Psoas muscle (tissue), 8 donors: ENCODE measurements at places on chromosomes 2 and 18.
A peak's percentile ranks its signal among the peaks of the same experiment; 100 is the strongest.

- H3K4me3 ChIP-seq: no peak overlapping the region
- peak overlapping the region; percentile 23 for H3K27ac ChIP-seq
Observed at GRCh38 chr2:128282976-128283810, 35.5 kb downstream of the HS6ST1 start.

- DNase-seq: no peak
- H3K4me3 ChIP-seq: no peak overlapping the region
- H3K4me1 ChIP-seq: peaks cover 4% of the 10 kb centered on the region
- peak overlapping the region; percentile 27 for H3K27ac ChIP-seq
Observed at GRCh38 chr2:237125967-237126366, 40.3 kb downstream of the COPS8 start.

DNA sequence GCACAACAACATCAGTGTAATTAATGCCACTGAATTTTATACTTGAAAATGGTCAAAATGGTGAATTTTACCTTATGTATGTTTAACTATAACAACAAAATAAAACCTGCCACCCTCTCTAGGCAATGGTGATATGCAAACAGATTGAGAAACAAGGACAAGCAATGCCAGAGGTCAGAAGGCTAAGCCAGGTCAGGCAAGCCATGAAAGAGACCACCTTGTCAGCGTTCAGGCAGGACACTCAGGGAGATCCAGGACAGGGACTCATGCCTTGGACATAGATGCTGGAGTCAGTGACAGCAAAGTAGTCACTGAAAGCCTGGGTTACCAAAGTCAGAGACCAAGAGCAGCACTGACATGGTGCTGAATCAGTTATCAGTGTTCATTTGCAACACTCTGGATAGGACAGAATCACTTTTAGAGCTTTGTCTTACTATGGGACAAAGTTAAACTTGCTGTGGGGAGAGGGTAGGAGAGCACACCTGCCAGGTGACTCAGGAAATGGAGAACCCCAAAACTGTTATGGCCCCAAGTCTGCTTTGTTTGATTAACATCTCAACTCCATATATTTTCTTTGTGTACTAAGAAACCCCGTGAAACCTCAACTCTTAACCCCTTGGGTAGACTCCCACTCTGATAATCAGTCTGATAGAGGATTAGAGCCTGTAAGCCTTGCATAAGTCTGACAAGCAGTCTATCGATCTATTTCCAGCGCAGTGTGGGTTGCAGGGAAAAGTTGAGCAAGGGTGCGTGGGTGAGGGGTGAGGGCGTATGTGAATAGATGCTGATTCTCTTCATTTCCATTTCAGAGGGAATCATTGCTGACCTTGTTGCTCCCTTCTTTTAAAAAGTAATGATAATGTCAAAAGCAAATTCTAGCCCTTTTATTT is 48.7 kb upstream of the ZNF385B start:
- H3K36me3 ChIP-seq: no peaks in the 10 kb centered on the region
- H3K4me1 ChIP-seq: no peaks in the 10 kb centered on the region
- H3K4me3 ChIP-seq: no peak overlapping the region
- H3K27ac ChIP-seq: no peak overlapping the region

GRCh38 chr2:11784747-11785610 is 38.5 kb downstream of the LPIN1 start:
- no peaks in the 10 kb centered on the region for H3K4me1 ChIP-seq
- no peak overlapping the region for H3K27ac ChIP-seq
- H3K27me3 ChIP-seq: no peaks in the 10 kb centered on the region
- H3K4me3 ChIP-seq: peak overlapping the region; percentile 43
- peaks cover 24% of the 10 kb centered on the region for H3K36me3 ChIP-seq
- peak; percentile 67 for DNase-seq

DNA sequence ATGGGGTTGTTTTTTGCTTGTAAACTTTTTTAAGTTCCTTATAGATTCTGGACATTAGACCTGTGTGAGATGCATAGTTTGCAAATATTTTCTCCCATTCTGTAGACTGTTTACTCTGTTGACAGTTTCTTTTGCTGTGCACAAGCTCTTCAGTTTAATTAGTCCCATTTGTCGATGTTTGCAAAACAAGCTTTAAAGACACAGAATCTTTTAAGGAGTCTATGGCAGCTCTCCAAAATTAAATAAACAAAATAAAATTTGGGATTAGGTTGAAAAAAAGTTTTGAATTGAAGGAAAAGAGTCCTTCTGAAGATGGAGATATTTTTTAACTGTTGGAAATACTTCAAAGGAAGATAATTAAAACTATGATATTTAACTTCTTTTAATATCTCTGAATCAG is 88.8 kb downstream of the MAP3K20 start:
- DNase-seq: no peak
- H3K4me1 ChIP-seq: peaks cover 55% of the 10 kb centered on the region
- H3K27me3 ChIP-seq: no peaks in the 10 kb centered on the region
- no peak overlapping the region for H3K4me3 ChIP-seq
- H3K36me3 ChIP-seq: no peaks in the 10 kb centered on the region

DNA sequence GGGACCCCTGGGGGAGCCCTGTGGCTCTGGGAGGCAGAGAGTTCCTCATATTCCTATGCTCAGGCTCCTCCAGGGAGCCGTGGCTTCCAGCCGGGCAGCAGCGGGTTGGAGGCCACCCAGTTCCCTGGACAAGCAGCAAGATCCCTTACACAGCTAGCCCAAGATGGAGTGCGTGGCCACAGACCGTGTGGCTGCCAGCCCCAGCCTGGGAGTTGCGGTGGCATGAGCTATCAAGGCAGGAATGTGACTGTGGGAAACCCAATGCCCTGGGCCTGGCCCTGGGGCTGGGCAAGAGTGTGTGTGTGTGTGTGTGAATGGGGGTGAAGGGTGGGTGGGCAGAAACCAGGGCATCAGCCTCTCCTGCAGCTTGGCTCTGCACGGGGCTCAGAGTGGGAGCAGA is 130.5 kb downstream of the DYSF start:
- H3K27me3 ChIP-seq: no peaks in the 10 kb centered on the region
- peak overlapping the region; percentile 46 for H3K27ac ChIP-seq
- no peak overlapping the region for H3K4me3 ChIP-seq
- no peaks in the 10 kb centered on the region for H3K36me3 ChIP-seq
- peak; percentile 76 for DNase-seq
- H3K4me1 ChIP-seq: peaks cover 25% of the 10 kb centered on the region

GRCh38 chr2:67948506-67948905 is 114.3 kb downstream of the C1D start:
- H3K27me3 ChIP-seq: no peaks in the 10 kb centered on the region
- no peak overlapping the region for H3K27ac ChIP-seq
- no peak overlapping the region for H3K4me3 ChIP-seq

GRCh38 chr18:33541316-33541715 is 36.7 kb upstream of the ASXL3 start:
- no peaks in the 10 kb centered on the region for H3K4me1 ChIP-seq
- H3K27me3 ChIP-seq: no peaks in the 10 kb centered on the region
- no peak overlapping the region for H3K27ac ChIP-seq
- H3K36me3 ChIP-seq: no peaks in the 10 kb centered on the region
- no peak for DNase-seq

DNA sequence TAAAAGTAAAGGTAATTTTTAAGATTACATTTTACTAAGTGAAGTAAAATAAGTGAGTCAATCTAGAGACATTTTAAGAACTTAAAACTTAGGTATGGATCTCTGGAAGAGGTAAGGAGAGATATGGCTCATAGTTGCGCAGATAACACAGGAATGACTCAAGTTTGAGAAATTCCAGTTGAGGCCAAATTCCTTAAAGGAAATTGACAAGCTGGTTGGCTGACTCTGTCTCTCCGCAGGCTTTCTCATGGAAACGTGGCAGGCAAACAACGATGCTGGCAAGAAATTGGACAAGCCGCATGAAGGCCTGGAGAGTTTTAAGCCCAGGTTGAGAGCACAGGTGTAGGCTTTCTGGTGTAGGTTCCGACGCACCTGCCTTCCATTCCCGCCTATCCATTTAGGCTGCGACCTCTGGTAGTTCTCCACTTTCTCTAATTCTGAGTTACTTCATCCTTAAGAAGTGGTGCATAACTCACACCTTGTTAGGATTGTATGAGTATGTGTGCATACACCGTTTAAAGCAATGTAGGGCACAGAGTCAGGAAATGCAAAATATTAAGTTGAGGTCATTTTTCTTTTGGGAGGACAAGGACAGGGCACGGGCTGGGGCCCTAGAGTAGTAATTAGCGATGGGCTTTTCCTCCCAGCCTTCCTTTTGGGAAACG is 589 bp upstream of the DAW1 start:
- H3K4me3 ChIP-seq: peak overlapping the region; percentile 35
- no peak overlapping the region for H3K27ac ChIP-seq
- DNase-seq: no peak
- no peaks in the 10 kb centered on the region for H3K36me3 ChIP-seq
- H3K4me1 ChIP-seq: no peaks in the 10 kb centered on the region
- peaks cover 2% of the 10 kb centered on the region for H3K27me3 ChIP-seq

- no peak overlapping the region for H3K27ac ChIP-seq
- H3K4me3 ChIP-seq: no peak overlapping the region
- H3K4me1 ChIP-seq: no peaks in the 10 kb centered on the region
- no peaks in the 10 kb centered on the region for H3K36me3 ChIP-seq
Observed at GRCh38 chr18:35871337-35871736, 101.1 kb upstream of the RMP24 start.
